ENCODE measurements at places on chromosomes 3 and 15.

- DNase-seq: peak; percentile 75
Measured at GRCh38 chr3:12984023-12984823, 89.0 kb downstream of the IQSEC1 start.

- DNase-seq: no peak
Measured at GRCh38 chr3:41035456-41036022, 163.8 kb upstream of the CTNNB1 start.

- no peak for DNase-seq
Measured at GRCh38 chr3:70829092-70829491, 516.7 kb upstream of the MDFIC2 start.

DNA sequence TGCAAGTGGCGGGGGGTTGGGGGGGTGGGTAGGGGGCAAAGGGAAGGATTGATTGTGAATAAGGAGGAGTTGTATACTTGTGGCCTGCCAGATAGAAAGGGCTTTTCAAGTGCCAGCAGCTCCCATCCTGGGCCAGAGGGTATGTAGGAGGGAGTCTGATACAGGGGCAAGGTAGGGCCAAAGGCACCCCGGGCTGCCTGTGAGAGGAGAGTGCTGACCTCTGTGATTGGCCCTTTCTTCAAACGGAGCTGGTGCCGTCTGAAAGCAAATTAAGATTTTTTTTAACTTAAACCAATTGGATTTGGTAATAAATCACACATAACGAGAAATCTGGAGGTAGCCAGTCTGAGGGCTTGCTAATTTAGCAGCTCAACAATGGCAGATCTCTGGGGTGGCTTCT lies 229.9 kb downstream of the THSD4 start:
- DNase-seq: no peak

- DNase-seq: no peak
Measured at GRCh38 chr15:64111679-64112050, 15.9 kb downstream of the SNX1 start.

DNA sequence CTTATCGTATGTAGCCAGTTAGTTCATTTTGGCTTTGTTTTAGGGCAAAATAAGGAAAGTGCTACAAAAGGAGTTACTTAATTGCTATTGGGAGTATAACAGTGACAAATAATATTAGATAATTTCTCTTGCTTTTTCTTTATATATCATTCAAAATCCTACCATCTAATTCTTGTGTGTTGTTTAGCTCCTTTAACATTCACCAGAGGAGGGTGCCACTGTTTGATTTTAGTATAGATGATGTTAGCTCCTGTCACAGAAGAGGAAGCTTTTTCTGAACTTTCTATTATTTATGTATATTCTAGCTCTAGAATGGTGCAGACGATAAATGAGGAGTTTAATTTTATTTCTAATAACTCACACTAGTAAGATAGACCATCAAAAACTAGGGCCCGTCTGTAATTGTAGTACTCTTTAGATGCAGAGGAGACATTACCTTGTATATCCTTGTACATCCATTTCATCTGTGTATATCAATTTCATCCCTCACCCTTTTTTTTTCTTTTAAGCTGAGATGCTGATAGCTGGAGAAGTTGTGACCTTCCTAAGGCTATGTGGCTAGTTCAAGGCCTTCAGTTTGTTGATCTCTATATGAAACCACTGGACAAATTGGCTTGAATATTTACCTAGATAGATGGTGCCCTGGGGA lies 3.0 kb downstream of the PPM1L start:
- DNase-seq: peak; percentile 30

GRCh38 chr3:67619991-67620390 lies 34.4 kb downstream of the SUCLG2 start:
- DNase-seq: no peak

DNA sequence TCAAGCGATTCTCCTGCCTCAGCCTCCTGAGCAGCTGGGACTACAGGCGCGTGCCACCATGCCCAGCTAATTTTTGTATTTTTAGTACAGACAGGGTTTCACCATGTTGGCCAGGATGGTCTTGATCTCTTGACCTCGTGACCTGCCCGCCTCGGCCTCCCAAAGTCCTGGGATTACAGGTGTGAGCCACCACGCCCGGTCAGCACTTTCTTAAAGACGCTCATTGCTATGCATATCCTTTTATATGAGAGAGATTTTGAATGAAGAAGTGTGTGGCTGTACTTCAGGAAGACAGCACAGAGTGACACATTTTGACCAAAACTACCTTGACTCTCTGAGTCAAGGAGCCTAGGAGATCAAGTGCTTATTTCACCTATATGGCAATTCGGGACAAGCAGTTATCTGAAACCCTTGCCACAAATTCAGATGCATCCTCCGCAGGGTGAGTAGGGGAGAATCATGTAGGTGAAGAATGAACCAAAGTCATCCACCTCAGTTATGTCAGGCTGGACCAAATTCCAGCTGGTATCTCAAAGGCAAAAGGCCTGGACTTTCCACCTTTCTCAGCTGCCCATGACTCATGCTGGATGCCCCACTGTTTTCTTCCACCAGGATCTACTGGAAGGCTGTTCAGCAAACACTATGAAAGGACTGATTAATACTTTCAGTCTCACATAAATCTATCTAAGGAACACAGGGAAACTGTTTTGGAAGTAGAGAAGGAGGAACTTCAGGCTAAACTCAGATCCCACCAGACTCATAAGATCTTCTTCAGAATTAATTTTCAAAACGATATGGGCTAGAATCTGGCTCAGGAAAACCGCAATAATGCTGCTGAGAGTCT lies 31.9 kb downstream of the SUSD5 start:
- DNase-seq: no peak

- DNase-seq: no peak
Measured at GRCh38 chr3:64329037-64329436, 103.8 kb upstream of the PRICKLE2 start.

GRCh38 chr3:156760333-156760732 lies 65.8 kb upstream of the LEKR1 start:
- no peak for DNase-seq

GRCh38 chr15:74251131-74251811 lies 15.1 kb downstream of the CCDC33 start:
- no peak for DNase-seq

- no peak for DNase-seq
Measured at GRCh38 chr15:79635149-79635771, 203.1 kb downstream of the MINAR1 start.

GRCh38 chr3:184807549-184807948 lies 4.4 kb upstream of the VPS8 start:
- DNase-seq: no peak

DNA sequence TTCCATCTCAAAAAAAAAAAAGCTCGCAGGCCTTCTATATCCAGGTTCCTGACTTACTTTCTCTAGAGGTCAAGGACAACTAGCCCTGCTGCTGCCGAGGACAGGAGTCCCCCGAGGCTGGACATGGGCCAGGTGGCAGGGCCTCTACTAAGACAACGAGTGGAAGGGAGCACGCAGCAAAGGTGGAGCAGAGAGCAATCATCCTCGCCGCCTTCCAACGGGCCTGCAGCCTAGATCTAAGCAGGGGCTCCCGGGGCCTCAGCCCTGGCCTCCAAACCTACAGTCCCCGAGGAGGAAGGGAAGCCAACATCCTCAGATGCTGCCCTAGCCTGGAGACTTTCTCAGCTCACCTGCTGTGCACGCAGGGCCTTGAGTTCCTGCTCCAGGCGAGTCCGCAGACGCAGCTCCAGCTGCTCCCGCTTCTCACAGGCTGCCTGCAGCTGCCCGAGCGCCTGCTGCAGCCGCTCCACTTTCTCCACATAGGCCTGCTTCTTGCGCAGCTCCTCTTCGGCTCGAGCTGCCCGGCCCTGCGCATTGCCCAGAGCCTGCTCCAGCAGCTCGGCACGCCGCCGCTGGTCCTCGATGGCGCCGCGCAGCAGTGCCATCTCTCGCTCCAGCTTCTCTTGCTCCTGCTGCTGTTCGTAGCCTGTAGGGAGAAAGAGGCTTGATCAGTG lies 12.9 kb downstream of the AMOTL2 start:
- no peak for DNase-seq

GRCh38 chr15:29681946-29682345 lies 140.3 kb downstream of the TJP1 start:
- DNase-seq: no peak

- DNase-seq: no peak
Measured at GRCh38 chr3:193344486-193344885, 34.1 kb downstream of the ATP13A5 start.

- peak; percentile 46 for DNase-seq
Measured at GRCh38 chr15:78438619-78439285, 736 bp downstream of the IREB2 start.

DNA sequence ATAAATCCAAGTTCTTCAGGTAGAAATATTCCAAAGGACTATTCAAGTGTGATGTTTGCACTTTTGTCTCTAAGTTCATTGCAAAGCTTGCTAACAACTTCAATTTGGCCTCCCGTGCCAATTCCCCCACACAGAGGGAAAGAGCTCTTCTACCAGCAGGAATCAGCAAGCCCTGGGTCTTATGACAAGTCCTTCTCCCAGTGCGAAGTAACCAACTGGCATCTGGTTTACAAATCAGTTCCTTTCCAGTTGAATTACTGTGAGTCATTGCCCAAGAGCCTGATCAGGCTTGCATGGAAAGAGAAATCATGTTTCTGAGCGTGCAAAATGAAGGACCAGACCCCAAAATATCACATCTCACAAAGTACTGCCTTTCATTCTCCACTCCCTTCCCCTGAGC lies 62.7 kb upstream of the SLCO3A1 start:
- no peak for DNase-seq

- DNase-seq: no peak
Measured at GRCh38 chr3:30864836-30865235, 29.6 kb downstream of the GADL1 start.

- peak; percentile 18 for DNase-seq
Measured at GRCh38 chr15:64894395-64895056, 17.2 kb upstream of the ANKDD1A start.

- DNase-seq: no peak
Measured at GRCh38 chr15:39127925-39128617, 452.8 kb upstream of the THBS1 start.

- peak; percentile 12 for DNase-seq
Measured at GRCh38 chr3:16801698-16802097, 83.1 kb upstream of the PLCL2 start.

DNA sequence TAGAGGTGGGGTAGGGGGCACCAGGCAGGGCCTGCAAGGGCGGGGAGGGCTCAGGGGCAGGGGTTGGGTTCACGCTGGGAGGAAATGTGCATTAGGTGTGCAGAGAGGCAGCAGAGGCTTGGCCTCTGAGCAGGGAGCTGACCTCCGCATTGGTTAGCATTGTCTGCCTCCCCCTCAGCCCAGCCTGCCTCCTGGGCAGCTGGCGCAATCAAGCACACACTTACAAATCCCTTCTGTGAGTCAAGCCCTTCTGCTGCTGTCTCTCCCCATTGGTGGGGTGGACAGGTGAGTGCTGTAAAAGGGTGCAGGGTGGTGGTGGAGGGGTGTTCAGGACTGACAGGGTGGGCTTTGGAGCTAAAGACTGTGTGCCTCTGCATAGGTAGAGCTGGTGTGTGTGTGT lies 9.3 kb downstream of the LOXL1 start:
- DNase-seq: no peak

GRCh38 chr3:9409981-9410854 lies 12.8 kb downstream of the SETD5 start:
- peak; percentile 66 for DNase-seq

DNA sequence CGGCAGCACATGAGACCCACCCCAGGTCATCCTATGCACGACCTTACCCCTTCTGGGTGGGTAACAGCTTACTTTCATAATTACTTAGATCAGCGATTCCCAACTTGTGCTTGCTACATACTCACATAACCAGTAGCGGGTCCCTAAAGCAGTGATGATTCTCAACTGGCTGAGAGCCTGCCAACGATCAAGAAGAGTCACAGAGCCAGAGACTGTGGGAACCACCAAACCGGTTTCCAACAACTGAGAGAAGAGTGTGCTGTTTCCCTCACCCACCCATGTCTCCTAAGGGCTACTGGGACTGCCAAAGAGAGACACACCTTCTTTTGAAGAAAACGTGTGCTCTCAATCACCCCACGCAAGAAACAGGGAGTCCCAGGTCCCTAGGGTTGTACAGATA lies 12.0 kb upstream of the XXYLT1 start:
- no peak for DNase-seq

GRCh38 chr15:41804361-41804760 lies 23.5 kb upstream of the JMJD7 start:
- no peak for DNase-seq

GRCh38 chr3:144879701-144880100 lies 908.1 kb downstream of the DIPK2A start:
- DNase-seq: no peak

- DNase-seq: no peak
Measured at GRCh38 chr15:83733206-83733605, 79.3 kb downstream of the ADAMTSL3 start.

- DNase-seq: no peak
Measured at GRCh38 chr3:41144631-41145030, 54.7 kb upstream of the CTNNB1 start.

- DNase-seq: peak; percentile 61
Measured at GRCh38 chr3:63351159-63352007, 73.3 kb downstream of the SYNPR start.

DNA sequence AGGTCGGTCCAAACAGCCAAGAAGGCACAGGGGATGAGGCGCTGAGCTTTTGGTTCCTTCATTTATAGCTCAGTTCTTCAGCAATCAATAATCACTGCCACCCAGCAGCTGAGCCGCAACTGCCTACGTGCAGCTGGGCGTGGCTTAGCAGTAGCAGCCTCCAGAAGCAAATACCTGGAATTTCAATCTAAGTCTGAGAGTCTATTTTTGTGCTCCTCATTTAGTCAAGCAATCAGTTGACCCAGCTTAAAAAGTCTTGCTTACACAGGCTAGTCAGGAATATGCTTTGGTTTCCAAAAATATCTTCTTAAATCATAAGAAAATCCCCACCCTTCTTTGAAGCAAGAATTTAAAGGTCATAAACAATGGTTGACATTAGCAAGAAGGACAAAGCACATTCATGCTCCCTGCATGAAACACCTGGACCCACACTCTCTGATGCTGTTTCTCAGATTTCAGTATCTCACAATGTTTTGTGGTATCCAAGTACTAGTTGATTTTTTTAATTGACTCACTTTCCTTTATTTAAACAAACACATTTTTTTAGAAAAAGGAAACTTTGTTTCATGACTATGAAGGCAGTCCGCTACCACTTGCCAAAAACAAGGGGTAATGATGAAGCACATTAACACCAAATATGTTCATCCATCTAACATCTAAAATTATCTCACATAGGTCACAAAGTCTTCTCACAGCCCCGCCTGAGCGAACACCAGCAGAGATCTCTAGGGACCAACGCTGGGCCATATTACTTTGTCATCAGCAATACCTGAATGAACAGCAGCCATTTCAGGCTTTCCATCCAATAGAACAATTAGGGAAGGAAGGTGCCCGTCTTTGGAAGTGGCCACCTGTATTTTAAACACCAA lies 106.1 kb downstream of the OXNAD1 start:
- DNase-seq: no peak

- no peak for DNase-seq
Measured at GRCh38 chr15:62407216-62407615, 242.1 kb upstream of the C2CD4B start.

DNA sequence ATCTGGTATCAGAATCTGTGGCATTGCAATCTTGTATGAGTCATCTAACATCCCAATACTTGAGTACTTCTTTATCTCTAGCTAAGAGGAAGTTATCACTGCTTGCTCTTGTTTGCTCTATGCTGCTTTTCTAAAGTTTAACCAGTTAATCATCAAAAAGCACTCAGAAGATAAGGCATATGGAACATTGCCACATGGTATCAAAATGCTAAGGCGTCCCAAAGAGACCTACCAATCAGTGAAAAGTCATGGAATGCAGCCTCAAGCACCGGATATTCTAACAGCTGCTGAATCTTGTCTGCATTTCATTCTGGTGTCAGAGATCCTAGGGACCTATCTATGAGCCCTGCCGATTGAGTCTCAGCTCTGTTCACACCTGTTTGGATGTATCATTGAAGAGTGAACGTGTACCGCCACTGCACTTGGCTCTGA lies 192.8 kb downstream of the ARPP21 start:
- DNase-seq: peak; percentile 7

All from Kasumi-1 (cell line).